Activated B cell treated with CpG ODN at 0.5 μM for 24 hours (primary cell): ENCODE measurements at places on chromosomes 3 and 15. TPM values are rescaled to one million over a fixed set of nuclear protein-coding genes. Genes with fewer than 3 reads are reported as not detected.

- no peak for DNase-seq
Observed at GRCh38 chr3:30474371-30474770, 132.0 kb upstream of the TGFBR2 start.

GRCh38 chr3:70728311-70728710, 415.9 kb upstream of the MDFIC2 start:
- no peak for DNase-seq

DNA sequence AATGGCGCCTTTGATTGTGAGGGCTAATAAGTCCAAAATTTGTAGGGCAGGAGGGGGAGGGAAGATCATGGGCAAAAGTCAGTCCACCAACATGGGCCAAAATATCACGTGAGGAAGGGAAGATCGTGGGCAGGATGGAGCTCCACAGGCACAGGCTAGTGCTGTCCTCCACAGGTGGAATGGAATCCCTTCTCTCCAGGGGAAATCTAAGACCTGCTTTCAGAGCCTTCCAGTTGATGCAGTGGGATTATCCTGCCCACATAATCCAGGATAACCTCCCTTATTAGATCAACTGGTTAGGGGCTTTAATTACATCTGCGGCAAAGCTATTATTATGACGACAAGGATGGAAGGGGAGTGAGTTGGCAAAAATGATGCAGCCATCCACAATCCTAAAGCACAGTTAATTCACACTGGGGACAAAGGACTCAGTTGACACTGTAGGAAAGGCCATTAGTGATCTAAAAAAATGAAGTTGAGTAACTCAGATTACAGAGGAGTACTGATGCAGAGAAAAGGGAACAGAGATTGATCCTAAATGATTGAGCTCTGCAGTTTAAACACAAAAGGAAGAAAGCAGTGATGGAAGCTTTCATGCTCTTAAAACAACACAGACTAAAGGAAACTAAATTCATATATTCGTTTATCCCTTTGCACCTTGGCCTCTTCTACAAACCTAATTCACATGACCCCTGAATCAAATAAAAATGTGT, 159.8 kb downstream of the AKAP13 start:
- no peak for DNase-seq

DNA sequence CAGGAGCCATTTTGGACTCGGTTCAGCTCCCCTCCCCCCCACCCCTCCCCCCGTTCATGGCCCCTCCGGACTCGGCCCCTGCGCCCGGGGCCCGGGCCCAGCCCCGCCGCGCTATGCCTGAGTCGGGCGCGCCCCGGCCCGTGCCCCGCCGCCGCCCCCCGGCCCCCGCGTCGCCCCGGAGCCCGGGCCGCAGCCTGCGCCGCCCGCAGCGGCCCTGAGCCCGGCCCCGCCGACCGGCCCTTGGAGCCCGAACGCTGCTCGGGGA, 155 bp downstream of the ACVR2B start:
- no peak for DNase-seq

DNA sequence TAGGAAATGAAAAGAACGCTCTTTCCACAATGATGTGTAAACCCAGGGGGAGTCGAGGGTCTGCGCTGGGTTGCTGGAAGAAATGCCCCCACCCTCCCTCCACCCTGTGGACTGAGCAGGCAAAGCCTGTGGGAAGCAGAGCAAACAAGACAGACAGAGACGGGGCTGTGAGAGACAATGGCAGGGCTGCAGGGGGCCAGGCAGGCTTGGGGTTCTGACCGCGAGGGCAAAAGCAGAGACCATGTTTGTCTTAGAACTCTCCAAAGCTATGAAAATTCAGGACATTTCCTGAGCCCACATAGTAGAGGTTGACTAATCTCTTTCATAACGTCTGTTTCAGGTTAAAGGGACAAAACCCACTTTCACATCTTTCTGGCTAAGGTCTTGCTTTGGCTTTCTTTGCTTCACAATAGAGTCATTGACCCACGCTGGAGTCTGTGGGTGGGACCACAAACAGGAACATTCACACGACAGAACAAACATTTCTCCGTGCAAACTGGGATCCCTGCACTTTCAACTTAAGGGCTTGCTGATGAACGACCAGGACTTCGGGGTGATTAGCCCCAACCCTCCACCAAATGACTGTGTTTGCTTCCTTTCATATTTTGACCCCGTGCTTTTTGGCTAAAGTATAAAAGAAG, 156.0 kb upstream of the TPM1 start:
- DNase-seq = no peak

DNA sequence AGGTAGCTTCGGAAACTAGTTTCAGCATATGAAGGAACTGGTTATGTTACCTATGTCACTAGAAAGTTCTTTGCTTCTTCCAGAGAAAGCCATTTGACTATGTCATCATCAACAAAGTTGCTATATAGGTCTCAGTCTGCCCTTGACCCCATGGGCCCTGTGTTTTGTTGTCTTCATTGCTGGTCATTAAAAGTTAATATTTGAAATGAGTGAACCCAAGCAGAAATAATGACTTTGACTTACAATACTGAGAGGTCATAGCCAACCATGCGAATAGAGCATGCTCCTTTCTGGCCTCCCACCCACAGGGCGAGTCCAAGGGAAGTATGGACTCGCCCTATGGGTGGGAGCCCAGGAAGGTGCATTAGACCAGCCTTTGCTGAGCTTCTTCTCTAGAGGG, 40.9 kb downstream of the APH1B start:
- DNase-seq = no peak

DNA sequence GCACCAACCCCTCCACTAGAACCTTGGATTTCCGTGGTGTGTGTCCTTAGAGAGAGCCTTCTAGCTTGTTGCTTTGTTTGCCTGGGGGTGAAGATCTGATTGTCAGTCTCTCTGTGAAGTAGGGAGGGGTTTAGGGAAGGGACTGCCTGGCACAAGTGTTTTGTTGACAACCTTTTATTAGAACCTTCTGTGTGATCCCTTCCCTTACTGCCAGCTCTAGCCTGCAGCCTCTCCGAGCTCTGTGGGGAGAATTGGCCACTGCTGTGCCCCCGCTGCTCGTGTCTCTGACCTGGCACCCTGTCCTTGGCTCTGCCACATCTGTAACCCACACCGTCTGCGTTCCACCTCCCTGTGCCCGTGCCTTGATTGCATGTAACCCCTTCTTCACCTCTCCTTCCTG, 30.9 kb upstream of the PCSK6 start:
- DNase-seq = no peak

- no peak for DNase-seq
Observed at GRCh38 chr3:132016061-132017041, 18.5 kb downstream of the CPNE4 start.

GRCh38 chr15:33160581-33161165, 33.8 kb downstream of the FMN1 start:
- DNase-seq = no peak

DNA sequence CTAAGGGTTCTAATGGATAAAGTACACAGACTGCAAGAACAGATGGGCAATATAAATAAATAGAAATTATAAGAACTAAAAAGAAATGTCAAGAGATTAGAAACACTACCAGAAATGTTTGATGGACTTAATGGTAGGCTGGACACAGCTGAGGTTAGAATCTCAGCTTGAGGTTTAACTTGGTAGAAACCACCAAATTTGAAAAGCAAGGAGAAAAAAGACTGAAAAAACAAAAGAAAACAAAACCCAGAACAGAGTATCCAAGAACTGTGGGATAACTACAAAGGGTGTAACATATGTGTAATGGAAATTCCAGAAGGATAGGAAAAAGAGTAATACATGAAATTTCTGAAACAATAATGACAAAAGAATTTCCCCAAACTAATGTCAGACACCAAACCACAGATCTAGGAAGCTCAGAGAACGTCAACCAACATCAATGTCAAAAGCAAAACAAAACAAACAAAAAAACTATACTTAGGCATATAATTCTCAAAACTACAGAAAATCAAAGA, 35.0 kb downstream of the RFX7 start:
- DNase-seq = no peak

- DNase-seq = no peak
Observed at GRCh38 chr15:36925653-36926426, 174.5 kb downstream of the MEIS2 start.

DNA sequence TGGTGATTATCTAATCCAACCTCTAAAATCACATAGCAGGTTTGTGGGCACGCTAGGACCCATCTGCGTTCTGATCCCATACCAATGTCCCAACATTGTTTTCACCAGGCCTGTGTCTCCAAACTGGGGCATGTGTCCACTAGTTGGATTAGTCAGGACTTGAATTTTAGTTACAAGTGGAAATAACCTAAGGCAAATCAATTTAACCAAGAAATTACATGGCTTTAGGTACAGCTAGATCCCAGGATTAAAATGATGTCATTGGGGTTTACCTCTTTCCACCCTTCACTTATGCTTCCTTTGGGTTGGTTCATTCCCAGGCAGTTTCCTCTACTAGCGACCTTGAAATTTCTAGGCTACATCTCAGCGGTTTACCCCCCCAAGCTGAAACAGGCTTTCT, 47.2 kb upstream of the PXYLP1 start:
- no peak for DNase-seq

GRCh38 chr3:151275091-151275490, 3.3 kb downstream of the P2RY14 start:
- DNase-seq = no peak

GRCh38 chr3:109045271-109046040, 72.5 kb downstream of the MORC1 start:
- DNase-seq = no peak

DNA sequence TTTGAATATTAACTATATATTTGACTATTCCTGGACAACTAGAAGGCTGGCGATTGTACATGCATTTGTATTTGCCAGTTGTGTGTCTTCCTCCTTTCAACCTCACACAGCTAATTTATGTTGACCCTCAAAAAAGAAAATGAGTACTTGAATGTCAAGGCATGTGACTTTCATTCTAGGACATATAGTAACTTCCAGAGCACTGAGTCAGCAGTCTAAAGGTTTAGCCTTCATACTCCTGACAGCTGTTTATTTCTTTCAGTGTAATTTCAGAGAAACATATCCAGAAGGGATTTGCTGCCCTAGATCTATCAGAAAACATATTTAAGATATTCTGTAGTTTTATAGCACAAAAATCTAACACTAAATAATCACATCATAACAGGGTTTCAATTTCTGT, 74.6 kb upstream of the GOLGA8J start:
- no peak for DNase-seq

GRCh38 chr3:184378651-184379357, 797 bp upstream of the THPO start:
- DNase-seq = no peak

GRCh38 chr15:73908030-73908821, 18.0 kb upstream of the LOXL1 start:
- peak; percentile 55 for DNase-seq

DNA sequence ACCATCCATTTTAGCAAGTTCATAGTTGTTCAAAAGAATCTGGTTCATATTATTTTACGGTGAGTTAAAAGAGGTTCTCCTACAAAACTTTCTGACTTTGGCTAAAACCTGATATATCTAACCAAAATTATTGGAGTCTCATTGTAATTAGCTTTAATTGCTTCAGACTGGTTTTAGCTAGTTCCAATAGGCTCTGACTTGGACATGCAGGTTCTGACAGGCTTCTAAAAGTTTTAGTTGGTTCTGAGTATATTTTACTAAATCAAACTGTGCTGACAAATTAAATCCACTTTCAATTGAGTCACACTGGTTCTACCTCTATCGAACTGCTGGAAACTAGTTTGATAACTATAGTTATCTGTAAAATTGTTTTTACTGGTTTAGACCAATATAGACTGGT, 42.1 kb upstream of the RSL24D1 start:
- no peak for DNase-seq

- no peak for DNase-seq
Observed at GRCh38 chr15:64837502-64837901, 4.2 kb upstream of the PLEKHO2 start.

- no peak for DNase-seq
Observed at GRCh38 chr3:36095238-36095637, 285.1 kb upstream of the STAC start.

DNA sequence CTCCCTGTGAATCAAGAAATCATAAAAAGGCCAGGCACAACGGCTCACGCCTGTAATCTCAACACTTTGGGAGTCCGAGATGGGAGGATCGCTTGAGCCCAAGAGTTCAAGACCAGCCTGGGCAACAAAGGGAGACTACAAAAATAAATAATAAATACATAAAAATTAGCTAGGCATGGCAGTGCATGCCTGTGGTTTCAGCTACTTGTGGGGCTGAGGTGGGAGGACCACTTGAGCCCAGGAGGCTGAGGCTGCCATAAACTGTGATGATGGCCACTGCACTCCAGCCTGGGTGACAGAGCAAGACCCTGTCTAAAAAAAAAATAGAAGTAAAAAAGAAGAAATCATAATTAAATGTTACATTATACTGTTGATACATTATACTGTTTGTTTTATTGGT, 28.0 kb upstream of the DCUN1D1 start:
- no peak for DNase-seq

GRCh38 chr15:88454236-88454635, 13.0 kb downstream of the MRPL46 start:
- DNase-seq = no peak

GUCA1C gene
- total RNA-seq = not detected in 2 replicates

LMLN gene
- 2.9 and 4.1 TPM in 2 replicates for total RNA-seq

ZNF662 gene
- total RNA-seq = 0.42 and 0.64 TPM in 2 replicates

OIP5 gene
- 0.62 and 1.4 TPM in 2 replicates for total RNA-seq
